RPMI7951 (cell line): ENCODE measurements at places on chromosomes 4 and X. TPM values are rescaled to one million over a fixed set of nuclear protein-coding genes. Genes with fewer than 3 reads are reported as not detected.
A peak's percentile ranks its signal among the peaks of the same experiment; 100 is the strongest.

DNA sequence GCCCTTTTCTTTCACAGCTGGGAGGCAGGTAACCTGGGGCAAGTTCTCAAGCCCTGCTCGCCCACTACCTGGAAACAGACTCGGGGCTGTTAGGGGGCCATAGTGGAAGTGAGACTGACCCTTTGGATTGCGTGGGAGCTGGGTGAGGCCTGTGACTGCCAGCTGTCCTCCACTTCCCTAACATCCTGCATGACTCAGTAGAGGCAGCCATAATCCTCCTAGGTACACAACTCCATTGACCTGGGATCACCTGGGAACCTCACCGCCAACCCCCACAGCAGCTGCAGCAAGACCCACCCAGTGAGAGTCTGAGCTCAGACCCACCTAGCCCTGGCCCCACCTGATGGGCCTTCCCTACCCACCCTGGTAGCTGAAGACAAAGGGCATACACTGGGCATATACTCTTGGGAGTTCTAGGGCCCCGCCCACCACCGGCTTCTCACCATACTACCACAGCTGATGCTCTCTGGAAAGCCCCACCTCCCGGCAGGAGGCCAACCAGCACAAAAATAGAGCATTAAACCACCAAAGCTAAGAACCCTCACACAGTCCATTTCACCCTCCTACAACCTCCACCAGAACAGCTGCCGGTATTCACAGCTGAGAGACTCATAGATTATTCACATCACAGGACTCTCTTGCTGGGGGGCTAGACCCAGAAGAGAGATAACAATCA, 61.1 kb upstream of the DCTD start:
- peak; percentile 97 for DNase-seq

The MPP1 gene
- 13.8 and 14.3 TPM in 2 replicates for total RNA-seq

The CCKAR gene
- total RNA-seq, result not detected in 2 replicates

DNA sequence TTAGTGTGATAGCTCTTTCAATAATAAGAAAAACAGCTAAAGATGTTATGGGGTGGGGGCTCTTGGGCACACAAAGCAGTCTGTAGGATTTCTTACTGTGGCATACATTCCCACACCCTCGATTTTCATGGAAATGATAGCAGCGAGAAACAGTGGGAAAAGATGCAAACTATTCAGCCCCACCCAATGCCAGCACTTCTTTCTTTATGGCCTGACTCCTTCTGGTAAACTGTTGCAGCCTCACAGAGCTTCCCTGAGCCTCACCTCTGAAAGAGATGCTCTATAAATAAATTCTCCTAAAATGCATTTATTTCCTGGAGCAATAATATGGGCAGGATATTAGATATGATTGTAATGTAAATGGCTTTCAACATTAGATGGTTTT, 910 bp downstream of the ANK2 start:
- no peak for DNase-seq

DNA sequence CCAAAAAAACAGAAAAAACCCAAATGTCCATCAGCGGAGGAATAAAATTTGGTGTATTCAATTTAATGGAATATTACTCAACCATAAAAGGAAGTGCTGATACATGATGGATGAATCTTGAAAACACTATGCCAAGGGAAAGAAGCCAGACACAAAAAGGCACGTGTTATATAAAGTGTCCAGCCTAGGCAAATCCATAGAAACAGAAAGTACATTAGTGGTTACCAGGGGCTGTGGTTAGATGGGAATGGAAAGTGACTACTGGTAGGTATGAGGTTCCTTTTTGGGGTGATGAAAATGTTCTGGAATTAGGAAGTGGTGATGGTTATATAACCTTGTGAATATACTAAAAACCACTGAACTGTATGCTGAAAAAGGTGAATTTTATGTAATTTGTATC, 3.5 kb upstream of the CDKL2 start:
- peak; percentile 74 for DNase-seq

DNA sequence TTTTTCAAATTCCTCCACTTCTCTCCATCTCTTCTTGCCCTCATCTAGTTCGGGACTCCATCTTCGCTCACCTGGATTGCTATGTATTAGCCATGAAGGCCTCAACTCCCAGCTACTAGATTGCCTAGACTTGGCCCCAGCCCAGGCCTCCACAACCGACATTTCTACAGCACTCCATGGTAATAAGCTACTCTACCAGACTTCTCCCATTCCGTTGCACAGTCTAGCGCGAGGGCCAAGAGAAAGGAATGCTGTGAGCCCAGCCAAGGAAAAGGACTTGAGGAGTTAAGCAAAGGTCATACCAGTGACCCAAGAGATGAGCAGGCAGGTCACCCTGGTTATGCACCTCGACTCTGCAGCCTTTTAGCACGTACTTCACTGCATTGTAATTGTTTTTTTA, 75.6 kb downstream of the SOWAHB start:
- no peak for DNase-seq

DNA sequence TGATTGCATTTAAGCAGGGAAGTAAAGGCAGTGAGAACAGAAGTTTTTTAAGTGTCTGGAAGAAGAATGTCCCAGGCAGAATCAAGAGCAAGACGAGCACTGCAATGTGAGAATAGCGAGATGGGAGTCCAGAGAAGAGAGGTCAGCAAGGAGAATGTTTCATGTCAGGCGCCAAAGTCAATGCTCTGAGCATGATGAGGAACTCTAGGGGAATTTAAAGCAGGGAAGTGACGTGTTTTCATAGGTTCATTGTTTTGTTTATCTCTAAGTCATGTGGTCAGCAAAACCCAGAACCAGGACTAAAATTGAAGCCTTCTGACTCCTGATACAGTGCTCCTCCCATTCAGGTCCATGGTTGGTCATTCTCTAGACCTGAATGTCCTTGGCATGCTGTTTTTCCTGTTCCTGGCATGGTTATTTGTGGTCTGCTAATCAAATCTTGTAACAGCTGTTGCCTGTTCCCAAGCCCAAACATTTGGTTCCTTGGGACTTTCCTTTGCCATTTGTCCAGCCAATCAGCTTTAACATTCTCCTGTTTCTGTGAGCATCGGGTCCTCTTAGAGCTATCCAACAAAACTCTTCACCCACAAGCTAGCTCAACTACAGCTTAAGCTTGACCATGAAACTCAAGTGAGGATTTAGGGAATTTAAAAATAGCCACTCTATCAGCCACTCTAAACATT, 37.7 kb downstream of the PTCHD1 start:
- DNase-seq, result no peak

- DNase-seq, result no peak
Measured at GRCh38 chr4:153528705-153529485, 62.7 kb downstream of the TMEM131L start.

The FAM47A gene
- not detected in 2 replicates for total RNA-seq

GRCh38 chr4:39818646-39819045, 120.7 kb downstream of the UBE2K start:
- no peak for DNase-seq

DNA sequence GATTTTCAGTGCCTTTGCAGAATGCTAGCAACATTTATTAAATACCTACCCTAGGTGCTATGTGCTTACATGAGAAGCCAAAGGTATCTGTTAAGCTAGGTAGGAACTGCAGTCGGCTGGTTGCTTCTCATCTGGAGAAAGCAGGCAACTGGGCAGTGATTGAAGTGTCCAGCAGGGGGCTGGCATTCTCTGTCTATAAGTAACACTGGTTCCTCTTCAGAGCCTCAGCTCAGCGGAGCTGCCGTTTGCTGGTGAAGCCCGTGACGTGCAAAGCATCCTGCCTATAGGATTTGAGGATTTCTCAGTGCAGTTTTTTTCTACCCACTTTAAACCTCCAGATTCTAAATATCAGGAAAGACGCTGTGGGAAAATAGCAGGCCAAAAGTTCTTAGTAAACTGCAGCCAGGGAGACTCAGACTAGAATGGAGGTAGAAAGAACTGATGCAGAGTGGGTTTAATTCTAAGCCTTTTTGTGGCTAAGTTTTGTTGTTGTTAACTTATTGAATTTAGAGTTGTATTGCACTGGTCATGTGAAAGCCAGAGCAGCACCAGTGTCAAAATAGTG, at the start of gene GRPR:
Gene GRPR (plus strand): TSS at position 344 of the 565 bp plus-strand sequence. CDS start 389 bp downstream, outside the sequence.
- DNase-seq, result peak; percentile 86

- DNase-seq, result no peak
Measured at GRCh38 chr4:12965334-12965733, 518.8 kb downstream of the RAB28 start.

DNA sequence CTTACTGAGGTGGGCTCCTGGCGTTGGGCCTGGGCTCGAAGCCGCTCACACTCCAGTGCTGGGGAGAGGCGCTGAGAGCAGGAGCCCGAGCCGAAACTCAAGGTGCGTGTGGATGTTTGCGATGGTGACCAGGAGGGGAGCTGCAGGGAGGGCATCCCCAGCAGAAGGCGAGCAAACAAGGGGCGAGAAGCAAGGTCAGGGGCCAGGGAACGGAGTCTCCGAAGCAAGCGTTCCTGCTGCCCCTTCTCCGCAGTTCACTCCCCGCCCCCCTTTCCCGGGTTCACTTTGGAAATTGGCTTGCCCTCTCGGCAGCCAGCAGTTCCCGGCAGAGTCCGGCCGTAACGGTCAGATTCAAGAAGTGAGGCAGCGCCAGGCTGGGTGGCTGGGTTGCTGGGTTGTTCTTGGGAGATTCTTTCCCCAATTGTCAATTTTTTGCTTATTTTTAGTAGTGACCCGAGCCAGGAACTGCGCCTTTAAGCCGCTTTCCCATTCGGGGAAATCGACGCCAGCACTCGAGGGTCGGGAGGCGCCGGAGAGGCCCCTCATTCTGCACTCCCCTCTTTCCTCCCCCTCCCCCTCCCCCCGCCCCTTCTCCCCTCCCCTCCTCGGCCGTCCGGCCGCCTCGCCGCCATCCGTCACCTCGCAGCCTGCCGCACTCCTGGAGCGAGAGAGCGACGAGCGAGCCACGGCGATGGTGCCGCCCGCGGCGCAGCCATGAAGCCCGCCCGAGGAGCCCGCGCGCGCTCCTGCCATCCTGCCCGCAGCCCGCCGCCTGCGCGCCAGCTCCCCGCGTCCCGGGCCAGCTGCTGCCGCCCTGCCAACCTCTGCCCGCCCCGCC, at the start of gene FRMPD3:
Gene FRMPD3 (plus strand): TSS at position 655 of the 838 bp plus-strand sequence. CDS start 76,937 bp downstream, outside the sequence.
- no peak for DNase-seq

The IL2RG gene
- total RNA-seq, result not detected in 2 replicates

DNA sequence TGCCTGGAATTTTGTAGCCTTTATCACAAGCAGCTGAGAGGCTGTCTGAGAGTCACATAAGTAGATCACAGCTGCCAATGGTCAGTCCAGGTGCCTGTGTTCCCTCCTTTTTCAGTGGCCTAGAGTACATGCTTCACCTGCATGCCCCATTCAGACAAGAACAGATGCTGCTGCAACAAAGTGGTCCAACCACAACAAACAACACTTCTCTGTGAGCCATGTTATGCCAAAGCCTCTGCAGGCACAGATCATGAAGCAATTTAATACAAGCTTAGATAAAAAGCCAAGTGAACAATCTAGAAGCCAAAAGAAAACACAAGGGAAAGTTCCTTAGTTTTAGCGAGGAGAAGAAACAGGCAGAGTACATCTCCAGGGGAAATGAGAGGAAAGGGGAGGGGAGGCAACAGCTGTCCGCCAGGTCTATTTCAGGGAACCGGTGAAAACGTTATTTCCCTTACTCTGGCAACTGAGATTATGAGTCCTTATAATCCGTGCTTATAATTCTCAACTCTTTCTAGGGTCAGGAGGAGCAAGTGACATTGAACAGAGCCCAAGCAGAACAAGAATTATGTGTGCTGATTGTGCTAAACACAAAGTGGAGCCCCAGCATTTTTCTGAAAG, 92.6 kb downstream of the TSPAN5 start:
- DNase-seq, result no peak

DNA sequence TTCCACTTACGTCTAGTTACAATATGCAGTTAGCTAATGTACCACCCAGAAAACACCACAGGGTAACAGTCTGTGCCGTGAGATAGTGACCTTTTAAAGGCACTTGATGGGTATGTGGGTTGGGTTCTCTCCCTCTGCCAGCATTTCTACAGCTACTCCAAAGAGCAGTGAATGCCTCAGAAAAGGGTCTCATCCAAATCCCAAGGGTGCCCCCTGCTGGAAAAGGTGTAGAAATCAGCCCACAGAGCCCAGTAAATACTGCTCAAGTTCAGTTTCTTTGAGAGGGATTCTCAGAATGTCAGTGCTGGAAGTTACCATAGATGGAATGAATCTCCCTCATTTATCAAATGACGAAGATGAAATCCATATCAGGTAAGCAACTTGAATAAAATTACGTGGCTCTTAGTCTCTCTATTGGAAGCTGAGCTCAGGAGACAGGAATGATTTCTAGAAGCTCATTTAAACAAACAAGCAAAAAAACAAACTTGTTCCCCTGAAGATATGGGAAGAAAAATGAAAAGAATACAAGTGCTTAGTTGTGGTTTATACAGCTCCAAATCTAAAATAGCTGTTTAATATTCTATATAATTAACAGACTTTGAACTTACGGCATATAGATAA, 9.5 kb downstream of the RNF175 start:
- DNase-seq, result peak; percentile 79

DNA sequence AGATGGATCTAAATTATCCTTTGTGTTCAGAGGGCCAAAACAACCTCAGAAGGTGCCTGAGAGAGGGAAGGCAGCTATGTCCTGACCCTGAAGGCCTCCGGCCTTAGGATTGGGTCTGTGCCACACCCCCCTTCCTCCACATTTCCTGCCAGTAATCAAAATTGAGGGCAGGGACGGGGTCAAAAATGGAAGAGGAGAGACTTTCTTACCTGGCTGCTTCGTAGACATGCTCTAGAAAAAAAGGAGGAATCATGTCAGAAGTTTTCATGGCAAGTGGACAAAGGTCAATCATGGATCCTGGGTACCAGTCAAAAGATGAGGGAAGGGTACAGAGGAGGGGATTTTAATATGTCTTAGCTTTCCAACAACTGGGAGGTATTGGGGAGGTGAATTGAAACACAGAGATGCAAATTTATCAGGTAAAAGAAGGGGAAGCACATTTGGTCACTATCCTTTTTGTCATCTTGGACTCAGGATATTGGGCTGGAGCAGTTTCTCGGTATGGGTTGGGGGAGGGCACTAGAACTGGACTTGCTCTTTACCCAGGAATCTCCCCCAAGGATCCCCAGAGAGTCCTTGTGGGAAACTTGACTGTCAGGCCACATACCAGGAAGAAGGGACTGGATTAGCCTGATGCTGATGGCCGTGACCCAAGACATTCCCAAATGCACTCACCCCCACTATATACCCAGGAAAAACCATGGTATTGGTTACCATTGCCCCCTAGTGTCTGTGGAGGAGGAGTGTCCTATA, 17.1 kb downstream of the VSIG4 start:
- peak; percentile 1 for DNase-seq
